RCC 7860 (cell line): ENCODE measurements at places on chromosomes 11 and 22.

GRCh38 chr11:58914821-58915543 lies 24.3 kb upstream of the GLYATL1 start:
- DNase-seq = no peak

- no peak for DNase-seq
Measured at GRCh38 chr11:9002920-9003572, 755 bp downstream of the NRIP3 start.

GRCh38 chr11:77503006-77503405 lies 29.1 kb upstream of the PAK1 start:
- DNase-seq = no peak

GRCh38 chr11:76702336-76703128 lies 32.0 kb upstream of the LRRC32 start:
- no peak for DNase-seq

- no peak for DNase-seq
Measured at GRCh38 chr11:119424775-119425174, 1.8 kb upstream of the THY1 start.

DNA sequence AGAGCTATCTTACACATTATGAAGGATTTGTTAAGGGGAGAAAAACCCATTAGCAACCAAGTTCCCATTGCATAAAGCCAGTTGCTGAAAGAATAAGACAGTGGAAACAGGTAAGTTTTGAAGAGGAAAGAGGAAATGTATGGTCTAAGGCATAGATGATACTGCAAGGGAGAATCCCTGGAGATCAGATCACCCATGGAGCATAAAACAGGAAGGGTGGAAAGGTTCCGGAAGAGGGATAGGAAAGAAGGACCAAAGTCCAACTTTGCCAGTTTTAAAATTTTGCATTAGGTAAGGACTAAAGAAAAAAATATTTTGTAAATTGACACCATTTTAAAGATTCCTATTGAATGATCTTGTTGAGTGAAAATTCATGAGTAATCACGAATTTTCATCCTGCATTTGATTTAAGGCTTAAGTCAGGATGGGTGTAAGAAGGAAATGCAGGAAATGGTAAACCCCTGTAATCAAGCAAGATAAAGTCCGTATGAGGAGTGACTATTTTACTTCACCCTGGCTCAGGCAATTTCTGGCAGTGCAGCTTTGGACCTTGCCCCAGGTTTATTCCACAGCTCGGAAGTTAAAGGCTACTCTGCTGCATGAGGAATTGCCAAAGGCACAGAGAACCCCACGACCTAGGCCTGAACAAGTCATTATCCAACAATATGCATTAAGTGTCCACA lies 70.9 kb downstream of the CCDC34 start:
- no peak for DNase-seq
